ENCODE measurements at places on chromosomes 2 and 18.

GRCh38 chr2:190799999-190800398 is 80.6 kb upstream of the GLS start:
- no peak for DNase-seq

DNA sequence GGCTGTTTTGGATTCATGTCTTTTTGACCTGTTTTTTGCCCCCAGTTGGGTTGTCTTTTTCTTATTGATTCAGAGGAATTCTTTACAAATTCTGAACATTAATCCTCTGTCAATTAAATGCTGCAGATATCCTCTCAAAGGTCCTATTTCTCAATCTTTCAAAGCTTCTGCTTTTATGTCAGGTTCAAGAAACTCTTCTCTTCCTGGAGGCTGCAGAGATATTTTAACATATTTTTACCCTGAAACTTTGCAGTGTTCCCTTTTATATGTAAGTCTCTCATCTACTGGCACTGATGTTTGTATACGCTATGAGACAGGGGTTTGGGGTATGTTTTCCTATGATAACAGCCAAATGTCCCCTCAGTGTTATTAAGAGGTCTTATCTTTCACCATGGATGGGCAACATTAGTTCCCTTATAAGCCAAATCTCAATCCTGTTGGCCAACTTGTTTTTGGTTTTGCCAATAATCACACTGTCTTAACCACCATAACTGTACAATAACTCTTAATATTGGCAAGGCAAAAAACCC is 159.3 kb downstream of the HDAC4 start:
- no peak for DNase-seq

DNA sequence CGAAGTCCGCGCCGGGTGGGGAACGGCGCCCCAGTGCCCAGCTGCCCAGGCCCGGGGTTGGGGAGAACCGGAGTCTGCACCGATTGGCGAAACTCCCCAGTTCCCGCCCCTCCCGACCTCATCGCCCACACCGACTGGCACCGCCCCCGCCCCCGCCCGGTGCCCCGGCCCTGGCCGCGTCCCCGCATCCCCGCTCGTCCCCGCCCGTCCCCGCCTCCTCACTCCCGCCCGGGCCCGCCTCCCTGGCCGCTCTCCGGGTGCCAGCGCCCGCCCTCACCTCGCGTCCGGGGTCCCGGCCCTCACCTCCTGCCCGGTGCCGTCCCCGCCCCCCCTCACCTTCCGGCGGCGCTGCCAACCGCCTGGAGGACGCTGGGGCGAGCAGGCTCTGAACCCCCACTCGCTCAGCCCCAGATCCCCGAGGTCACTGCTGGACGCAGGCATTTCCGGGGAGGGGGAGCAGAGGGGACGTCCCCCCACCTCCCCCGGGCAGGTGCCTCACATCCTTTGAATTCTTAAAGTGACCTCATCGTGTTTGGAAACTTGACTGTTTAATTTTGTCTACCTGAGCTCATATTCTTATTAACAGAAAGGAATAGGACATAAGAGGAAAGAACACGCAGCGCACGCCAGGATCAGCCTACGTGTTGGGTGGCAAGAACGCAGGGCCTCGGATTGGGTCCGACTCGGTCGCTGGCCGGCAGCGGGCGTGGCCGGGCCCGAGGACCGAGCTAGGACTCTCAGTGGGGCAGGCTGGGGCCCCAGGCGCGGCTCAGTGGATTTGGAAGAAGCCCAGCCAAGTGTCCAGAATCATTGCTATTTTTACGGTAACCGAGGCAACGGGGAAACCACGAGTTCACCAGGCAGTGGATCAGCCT is at the start of gene FAM110C:
Gene FAM110C, minus strand, starts transcription at position 35 of the 875 bp plus-strand sequence. CDS start 120 bp downstream, outside the sequence.
- DNase-seq, result peak; percentile 40

DNA sequence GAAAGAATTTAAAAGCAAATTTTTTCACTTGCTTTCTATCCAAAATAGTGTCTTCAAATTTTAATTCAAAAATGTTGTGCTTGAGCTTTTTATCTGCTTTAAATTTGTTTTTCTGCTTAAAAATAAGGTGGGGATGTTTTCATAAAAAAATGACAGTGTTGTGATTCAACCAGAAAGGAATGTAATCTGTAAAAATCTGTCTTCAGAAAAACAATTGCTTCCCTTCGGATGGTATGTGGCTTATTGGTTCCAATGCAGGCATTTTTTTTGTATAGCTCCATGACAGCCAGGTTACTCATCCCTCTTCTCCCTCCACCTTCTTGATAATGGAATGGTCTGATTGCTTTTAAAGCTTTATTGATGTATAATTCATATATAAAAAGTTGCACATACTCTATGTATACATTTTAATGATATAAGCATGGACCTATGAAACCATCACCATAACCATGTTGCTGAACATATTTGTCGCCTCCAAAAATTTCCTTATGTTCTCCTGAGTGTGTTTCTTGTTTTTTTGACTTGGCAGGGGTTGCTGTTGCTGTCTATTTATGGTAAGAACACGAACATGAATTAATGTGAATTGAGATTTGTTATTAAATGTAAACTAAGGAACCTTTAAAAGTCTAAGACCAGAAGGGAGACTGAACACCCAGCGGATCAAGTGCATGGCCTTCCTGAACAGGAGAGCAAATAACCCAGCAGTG is 363.7 kb upstream of the SPHKAP start:
- DNase-seq, result no peak

DNA sequence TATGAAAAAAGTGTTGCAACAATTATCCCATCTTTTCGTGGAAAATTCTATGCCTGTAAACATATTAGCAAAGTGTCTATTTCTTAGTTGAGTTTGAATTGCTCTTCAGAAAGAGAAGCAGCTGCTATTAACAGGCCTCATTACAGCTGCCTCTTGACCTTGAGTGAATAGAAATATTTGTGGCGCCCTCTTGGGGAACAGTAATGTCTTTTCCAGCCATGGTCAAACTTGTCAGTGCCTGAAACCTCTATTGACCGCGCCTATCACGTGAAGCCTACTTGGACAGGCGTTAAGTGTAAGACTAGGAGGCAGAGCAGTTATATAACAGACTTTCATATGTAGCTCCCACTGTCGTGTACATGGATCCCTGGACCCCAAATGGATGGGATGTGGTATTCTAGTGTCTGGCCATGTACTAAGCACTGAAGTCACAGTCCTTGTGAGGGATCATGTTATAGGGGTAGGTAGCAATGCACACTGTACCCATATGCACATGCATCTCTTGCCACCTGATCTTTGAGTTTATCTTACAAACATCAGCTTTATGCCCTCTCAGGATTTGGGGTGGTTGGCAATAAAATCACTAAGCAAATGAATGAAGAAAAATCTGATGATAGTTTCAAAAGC is 245.0 kb downstream of the PTGR3 start:
- DNase-seq, result no peak

- no peak for DNase-seq
Observed at GRCh38 chr18:25787276-25787675, 303.1 kb downstream of the SS18 start.

GRCh38 chr18:54193786-54194185 is 30.7 kb downstream of the MBD2 start:
- no peak for DNase-seq

- no peak for DNase-seq
Observed at GRCh38 chr2:67232936-67233335, 164.2 kb upstream of the ETAA1 start.

DNA sequence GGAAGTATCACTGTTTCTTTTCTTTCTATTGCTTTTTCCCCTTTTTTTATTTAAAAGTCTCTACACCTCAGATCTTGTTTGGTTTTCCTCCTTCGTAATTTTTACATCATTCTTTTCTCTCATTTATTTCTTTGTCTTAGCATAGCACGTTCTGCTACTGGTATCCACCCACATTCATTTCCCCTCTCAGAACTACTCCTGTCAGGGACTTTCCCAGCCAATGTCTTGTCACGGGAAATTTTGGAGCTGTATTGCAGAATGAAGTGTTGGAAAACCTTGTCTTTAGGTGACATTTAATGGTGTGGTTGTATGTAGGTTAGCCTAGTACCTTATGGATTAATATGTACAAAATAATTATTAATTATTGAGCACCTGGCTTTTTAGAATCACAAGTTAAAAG is 34.0 kb downstream of the TTLL4 start:
- no peak for DNase-seq

GRCh38 chr2:5315512-5315911 is 376.7 kb upstream of the SOX11 start:
- no peak for DNase-seq

DNA sequence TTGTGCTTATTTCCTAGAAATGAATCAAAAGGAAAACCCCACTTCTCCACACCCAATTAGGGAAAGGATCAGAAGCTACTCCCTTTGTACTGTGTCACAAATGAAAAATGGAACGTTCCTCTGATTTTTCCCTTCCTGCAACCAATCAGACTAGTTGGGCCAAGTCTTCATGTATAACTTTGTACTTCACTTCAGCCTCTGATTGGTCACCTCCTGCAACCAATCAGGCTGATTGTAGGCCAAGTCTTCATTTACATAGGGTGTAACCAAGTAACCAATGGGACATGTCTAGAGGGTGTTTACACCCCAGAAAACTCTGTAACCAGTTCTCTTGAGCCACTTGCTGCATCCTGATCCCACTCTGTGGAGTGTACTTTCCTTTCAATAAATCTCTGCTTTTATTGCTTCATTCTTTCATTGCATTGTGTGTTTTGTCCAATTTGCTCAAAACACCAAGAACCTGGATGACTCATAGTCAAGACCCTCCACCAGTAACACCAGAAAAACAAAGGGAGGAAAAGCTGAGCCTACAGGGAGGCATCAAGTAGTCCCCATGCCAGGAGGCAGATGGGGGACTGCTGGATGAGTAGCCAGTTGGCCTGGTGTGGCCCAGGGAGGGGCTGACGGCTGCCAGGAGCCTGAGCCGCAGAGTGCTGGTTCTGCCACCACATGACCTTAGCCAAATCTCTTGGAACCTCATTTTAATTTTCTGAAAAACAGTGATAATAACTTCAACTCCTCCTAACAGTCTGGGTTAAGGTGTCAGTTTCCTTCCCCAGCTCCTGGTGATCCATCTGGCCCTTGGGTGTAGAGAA is 46.1 kb downstream of the SOWAHC start:
- no peak for DNase-seq

GRCh38 chr2:71215447-71215846 is 11.5 kb downstream of the PAIP2B start:
- no peak for DNase-seq

DNA sequence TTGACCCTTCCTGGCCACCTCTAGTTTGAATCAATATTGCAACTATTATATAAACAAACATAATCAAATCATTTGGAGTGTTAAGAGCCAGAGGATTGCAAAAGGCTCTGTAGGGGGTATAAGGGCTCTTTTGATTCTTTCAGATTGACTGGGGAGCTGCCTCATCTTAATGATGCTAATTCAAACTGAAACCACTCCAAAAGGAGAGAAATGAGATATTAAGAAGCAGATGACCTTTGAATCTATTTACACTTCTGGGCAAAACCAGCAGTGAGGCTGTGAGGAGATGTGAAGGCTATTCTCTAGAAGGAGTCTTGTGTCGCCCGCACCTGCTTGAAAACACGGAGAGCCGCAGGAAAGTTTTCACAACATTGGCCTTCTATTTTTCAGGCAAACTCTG is 311.2 kb upstream of the CRIM1 start:
- DNase-seq, result no peak

GRCh38 chr2:188798159-188798558 is 176.0 kb upstream of the COL3A1 start:
- DNase-seq, result no peak

DNA sequence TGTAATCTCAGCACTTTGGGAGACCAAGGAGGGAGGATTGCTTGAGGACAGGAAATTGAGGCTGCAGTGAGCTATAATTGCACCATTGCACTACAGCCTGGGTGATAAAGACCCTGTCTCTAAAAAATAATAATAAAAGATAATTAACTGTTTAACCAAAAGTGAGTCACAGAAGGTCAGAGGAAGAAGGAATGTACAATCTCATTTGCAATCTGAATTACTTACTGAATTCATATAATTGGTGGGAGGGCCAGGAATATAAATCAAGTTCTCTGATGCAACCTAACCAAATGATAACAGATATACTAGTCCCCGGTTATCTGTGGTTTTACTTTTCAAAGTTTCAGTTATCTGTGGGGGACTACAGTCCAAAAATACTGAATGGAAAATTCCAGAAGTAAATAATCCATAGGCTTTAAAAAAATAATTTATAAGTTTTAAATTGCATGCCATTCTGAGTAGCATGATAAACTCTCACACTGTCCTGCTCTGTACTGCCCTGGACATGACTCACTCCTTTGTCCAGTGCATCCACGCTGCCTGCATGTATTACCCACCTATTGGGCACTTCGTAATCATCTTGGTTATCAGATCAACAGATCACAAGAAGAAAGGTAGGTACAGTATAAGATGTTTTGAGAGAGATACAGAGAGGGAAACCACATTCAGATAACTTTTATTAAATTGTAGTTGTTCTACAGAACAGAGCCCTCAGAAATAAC is 12.8 kb upstream of the MATN3 start:
- DNase-seq, result no peak

DNA sequence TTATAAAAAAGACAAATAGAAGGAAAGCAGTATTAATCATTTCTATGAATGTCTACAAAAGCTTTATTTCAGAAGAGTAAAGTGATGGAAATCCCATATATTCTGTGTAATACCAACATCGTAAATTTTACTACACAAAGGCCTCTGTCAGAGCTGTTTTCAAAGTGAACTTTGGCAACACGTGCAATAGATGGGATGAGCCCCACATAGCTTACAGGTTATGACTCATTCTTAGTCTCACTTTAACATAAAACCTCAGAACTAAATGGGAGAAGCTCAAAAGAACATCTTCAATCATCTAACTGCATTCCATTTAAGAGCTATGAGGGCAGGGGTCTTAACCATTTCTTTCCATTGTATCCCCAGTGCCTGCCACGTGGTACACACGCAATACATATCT is 11.5 kb downstream of the VPS4B start:
- DNase-seq, result no peak

GRCh38 chr2:231923010-231923344 is 3.2 kb downstream of the NPPC start:
- no peak for DNase-seq

DNA sequence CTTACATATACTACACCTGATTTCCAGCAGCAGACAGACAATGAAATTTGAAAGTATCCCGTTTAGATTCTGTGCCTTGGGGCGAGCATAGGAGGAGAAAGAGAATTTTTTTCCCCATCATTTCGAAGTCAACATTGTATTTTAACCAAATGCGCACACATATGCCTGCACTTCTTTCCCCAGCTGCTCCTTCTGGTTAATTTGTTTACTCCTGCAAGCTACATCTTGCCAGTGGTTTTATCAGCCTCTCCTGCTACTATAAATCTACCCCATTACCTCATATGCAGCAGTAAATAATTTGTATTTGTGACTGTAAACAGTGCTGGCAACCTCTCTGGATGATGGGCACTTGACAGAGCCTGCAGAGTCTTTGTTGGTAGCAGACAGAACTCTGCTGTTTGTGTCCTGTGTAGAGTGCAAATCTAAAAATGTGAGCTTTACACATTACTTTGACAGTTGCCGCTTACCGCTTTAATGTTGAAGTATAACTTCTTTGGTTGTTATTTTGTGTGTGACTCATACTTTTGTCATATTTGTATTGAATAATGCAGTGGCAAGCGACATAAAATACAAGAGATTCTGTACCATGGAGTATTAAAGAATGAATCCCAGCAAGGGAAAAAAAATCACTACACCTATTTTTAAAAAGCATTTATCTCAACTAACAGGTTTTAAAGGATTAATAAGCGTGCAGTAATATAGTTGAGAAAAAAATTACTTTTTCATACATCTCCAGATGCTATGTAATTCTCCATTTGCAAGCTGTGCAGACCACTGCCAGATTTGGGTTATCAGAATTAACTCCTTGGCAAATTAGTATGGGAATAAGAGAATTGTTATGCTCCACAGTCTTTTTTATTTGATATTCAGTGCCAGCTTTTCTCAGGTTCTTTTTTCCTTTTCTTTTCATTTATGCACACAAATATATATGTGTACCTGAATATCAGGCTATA is 536.8 kb downstream of the XIRP2 start:
- DNase-seq, result no peak

- DNase-seq, result no peak
Observed at GRCh38 chr2:47271054-47272000, 116.2 kb upstream of the STPG4 start.
